ENCODE measurements at places on chromosomes 1 and 21.

DNA sequence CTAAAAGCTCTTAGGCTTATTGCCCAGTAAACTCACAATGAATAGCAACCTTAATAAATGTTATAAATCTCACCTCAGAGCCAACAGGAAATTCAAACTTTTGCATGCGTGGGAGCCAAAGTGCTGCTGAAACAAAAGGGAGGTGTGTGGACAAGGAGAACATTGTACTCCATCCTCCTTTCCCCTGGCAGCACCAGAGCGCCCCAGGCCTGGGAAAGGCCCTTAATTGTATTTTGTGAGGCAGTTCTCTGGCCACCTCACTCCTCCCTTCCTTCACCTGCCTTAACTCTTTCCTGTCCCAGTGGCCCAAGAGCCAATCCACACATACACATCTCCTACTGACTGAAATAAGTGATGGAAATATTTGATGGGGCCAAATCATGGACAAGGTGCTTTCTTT lies 648.5 kb downstream of the LMO4 start:
- no peak for DNase-seq

DNA sequence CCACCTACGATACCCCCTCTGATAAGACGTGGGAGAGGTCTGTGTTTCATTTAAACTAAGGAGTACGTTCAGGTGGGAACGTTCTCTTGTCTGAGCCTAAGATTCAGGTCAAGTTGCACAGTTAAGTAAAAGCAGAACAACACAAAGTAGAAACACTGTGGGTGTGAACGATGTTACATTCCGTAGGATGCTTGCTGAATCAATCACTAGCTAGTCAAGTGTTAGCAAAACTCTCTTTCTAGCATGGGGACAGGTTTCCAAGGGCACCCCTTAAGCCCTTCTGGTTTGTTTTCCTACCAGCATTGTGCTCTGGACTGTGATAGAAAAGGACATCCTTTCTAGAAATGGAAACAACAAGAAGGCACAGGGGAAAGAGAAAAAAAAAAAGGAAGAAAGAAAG lies 13.3 kb downstream of the C1orf162 start:
- no peak for DNase-seq

- DNase-seq: no peak
Observed at GRCh38 chr1:234981758-234982157, 146.9 kb downstream of the TOMM20 start.

DNA sequence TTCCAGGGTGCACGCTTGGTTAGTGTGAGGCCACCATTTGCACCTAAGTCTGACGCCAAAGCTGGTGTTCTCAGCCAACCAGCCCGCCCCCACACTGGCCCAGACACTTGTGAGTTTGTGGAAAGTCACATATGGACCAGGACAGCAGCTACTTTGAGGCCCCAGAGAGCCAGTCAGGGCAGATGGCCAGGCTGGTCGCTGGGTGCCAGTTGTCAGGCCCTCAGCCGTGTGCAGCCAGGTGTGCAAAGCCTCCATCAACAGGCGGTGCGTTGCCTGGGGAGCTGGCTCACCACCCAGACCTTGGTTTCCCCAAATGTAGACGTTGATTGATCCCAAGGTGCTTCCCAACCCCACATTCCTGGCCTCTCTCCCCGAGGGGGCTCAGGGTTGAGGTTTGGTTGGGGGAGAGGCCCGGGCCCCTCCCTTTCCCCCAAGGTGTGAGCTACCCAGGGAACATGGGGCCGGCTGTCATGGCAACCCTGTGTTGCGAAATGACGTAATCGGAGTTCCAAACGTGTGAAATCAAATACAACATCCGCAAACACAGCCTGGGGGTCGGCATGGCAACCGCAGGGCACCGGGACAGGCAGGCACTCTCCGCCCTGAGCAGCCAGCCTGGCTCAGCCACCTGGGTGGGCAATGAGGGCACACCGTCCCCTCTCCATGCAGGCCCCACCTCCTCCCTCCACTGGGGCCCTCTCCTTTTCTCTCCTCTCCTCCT lies 42.2 kb upstream of the WNT4 start:
- no peak for DNase-seq

GRCh38 chr21:38805328-38806152 lies at the start of gene ETS2:
TSS of gene ETS2 (plus strand) at chr21:38805929. CDS start at chr21:38810035, 4,106 bp downstream.
- peak; percentile 76 for DNase-seq
